HepG2 (cell line): ENCODE measurements at places on chromosomes 7 and 10. TPM values are rescaled to one million over a fixed set of nuclear protein-coding genes. Genes with fewer than 3 reads are reported as not detected.

- DNase-seq, result no peak
These were observed 51.1 kb downstream of the CPEB3 start for GRCh38 chr10:92239600-92240288.

DNA sequence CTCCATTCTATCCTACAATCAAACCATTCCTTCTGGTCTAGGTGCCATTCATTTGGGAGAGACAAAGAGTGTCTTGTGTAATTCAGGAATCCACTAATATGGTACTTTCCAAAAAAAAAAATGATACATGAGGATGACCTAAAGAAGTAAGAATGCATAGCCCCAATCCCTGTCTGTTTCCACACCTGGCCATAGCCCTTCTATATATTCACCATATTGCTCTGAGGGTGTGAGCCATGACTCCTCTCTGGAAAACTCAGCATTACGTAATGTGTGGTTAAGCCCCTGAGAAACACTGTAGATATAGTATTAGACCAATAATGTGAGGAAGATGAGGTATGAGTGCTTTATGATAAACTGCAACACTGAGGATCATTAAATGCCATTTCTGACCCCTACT lies 592.7 kb downstream of the INHBA start:
- no peak for DNase-seq

DNA sequence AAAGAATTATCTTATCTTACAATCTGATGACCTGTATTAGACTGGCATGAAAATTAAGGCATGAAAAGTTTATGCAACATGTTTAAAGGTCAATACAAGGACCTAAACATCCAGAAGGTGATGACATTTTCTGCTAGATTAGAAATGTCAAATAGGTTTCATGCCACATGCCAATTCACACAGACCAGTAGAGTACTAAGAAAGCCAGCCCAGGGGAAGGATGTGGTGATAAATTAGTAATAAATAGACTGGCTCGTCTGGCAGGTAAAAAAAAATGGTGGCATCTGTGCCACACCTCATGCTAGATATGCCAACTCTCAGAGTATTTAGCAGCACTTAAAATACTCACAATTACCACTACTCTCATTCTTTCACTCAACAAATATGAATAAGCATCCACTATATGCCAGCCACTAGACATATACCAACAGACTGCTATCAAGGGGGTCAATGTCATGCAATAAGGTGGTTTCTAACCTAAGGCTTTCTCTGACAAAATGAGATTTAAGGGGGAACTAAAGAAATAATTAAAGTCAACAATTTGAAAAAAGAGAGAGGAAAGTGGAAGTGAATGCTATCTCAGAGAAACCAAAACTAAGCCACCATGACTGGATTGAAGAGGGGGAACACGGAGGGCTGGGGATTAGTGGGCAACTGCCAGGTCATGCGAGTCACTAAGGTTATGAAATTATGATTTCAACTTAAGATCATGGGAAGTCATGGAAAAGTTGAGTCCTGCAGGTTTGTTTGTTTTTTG lies 83.5 kb downstream of the SGMS1 start:
- no peak for DNase-seq

DNA sequence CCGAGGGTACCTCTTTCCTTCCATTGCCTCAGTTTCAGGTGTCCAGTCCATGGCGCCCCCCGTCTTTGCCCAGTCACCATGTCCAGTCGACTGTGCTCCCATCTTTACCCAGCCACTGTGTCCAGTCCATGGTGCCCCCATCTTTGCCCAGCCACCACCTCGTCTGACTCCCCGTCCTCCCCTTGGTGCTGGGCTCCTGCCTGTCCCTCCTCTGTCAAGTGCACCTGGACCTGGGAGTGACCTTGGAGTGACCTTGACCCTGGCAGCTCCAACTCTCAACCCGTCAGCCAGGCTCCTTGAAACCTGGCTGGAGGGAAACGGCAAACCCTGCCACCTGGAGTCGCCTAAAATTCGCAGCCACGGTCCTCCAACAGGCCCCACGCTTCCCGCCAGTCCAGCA lies 180.2 kb downstream of the ADARB2 start:
- DNase-seq, result no peak

GRCh38 chr7:86975449-86975848 lies 84.0 kb downstream of the ELAPOR2 start:
- DNase-seq, result no peak

- DNase-seq, result no peak
These were observed 481.9 kb downstream of the ARL4A start for GRCh38 chr7:13169356-13169755.

- DNase-seq, result no peak
These were observed 238.7 kb downstream of the MAD1L1 start for GRCh38 chr7:1993776-1994740.

- DNase-seq, result peak; percentile 59
These were observed 14.6 kb upstream of the FKBP9 start for GRCh38 chr7:32942415-32943251.

DNA sequence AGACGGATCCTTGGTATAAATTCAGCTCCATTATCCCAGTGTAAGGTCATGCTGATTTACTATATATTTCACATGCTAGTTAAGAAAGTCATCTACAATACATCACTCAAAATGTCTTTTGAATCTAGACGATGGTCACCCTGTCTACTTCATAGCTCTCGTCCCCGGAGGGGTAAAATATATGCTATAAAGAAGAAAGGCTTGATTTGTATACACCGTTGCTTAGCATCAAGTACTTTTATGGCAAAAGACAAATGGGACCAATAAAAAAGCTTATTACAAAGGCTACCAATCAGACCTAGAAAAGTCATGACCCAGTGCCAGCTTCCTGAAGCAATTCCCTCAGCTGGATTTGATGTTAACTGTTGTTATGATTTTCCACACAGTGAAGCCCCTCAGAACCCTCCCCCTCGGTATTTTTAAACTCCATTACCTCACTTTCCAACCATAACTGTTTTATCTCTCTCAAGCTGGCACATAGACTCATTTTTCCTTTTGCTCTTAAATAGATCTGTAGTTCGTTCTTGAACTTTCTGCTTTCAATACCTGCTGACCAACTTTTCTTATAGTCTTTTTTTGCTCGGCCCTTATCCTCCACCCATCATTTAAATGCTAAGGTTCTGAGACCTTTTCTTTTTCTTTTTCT lies 104.9 kb downstream of the DOCK4 start:
- no peak for DNase-seq

DNA sequence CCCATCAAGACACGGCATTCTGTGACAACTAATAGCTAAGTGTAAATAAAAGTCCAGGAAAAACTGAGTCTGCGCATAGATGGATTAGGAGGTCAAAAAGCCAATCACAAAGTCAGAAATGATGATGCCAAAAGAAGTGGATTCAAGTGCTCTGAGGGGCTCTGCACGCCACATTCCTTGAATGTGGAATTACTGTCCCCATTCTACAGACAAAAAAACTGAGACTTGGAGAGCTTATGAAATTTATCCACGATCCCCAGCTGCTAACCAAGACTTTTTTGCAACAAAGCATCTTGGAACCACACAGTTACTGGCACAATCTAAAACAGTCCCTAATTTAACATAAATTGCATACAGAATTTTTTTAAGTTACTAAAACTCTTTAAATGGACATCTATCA lies 49.6 kb upstream of the SLIT1 start:
- no peak for DNase-seq

DNA sequence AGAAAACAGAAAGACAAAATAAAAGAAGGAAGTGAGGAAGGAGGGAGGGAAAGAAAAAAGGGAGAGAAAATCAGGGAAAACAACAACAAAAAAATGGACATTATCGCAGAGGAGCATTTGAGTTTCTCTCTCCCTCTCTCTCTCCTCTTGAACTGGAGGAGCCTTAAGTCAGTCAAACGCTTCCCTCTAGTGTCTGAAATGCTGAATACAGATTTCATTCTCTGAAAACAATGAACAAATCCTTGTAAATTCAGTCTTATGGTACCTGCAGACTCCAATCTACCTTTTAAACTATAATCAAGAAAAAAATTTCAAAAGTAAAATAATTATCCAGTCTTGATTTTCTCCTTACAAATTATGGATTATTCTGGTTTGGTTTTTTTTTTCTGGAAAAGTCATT lies 89.2 kb upstream of the PFKP start:
- DNase-seq, result peak; percentile 56

- DNase-seq, result no peak
These were observed 2.4 kb downstream of the CYP2E1 start for GRCh38 chr10:133529576-133529946.

GRCh38 chr7:32347244-32347828 lies 142.8 kb downstream of the LSM5 start:
- peak; percentile 5 for DNase-seq

DNA sequence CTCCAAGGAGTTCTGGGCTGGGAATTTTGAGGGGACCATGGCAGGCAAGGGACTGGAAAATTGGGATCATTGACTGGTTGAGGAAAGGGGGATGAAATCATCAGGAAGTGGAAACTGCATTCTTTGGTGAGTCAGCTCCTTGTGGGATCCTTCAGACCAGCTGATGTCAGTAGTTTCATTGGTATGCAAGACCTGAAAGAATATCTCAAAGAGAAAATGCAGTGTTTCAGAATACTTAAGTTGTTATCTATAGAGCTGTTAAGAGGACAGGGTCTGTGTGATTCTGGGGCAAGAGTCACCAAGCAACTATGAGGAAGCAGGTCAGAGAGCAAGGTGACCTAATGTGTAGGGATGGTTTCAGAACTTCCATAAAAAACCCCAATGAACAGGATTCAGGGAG lies 595.9 kb upstream of the AUTS2 start:
- no peak for DNase-seq

- no peak for DNase-seq
These were observed 133.7 kb downstream of the FOXP2 start for GRCh38 chr7:114548081-114548980.

- DNase-seq, result no peak
These were observed 540.7 kb downstream of the GATA3 start for GRCh38 chr10:8595140-8595539.

DNA sequence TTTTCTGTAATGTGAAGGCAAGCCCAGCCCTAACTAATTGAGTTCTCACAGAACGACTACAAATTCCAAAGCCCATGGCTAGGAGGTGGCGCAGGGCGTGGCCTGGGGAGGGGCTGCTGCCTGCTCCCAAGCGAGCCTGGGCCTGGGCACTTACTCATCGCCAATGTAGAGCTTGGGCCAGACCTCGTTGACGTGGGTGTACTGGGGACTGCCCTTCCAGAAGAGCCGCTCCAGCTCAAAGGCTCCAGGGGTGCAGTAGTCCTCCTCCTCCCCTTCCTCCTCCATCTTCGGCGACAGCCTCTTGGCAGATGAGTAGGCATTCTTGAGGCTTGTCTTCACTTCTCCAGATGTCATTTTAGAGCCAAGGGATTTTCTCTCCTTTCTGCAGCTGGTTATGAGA lies 53.3 kb upstream of the SAMD8 start:
- no peak for DNase-seq

DNA sequence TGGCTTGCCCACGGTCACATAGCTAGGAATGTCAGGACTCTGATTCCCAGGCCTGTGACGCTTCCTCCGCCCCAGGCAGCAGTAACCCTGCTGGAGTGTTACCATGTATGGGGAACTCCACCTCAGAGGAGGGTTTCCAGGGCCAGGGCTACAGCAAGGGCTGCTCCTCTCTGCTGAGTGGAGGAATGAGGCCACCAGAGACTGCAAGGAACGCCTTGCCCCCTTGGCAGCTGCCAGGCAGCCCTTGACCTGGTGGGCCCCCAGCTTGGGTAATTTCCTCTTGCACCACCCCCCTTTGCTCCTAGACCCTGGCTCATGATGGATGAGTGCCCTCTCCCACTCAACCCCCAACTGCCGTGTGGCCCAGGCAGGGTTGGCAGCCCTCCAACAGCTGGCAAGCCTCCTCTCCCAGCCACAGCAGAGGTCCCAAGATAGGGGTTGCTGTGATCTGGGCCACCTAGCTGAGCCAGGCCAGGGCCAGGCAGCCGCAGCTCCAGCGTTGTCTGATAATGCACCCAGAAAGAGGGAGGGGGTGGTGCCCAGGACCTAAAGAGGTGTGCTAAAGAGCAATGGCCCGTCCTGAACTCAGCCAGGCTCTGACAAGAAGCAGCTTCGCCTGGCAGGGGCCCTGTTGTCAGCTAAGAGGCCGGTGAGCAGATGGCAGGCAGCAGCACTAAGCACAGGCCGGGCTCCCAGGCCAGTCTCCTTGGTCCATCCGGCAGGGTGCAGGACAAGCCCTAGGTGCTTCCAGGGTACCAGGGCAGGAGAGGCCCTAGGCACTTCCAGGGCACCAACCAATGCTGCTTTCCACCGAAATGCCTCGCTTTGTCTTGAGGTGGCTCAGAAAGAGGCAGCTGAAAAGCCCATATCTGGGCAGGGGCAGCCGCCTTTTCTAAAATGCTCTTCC lies 35.4 kb downstream of the DRGX start:
- DNase-seq, result no peak

DNA sequence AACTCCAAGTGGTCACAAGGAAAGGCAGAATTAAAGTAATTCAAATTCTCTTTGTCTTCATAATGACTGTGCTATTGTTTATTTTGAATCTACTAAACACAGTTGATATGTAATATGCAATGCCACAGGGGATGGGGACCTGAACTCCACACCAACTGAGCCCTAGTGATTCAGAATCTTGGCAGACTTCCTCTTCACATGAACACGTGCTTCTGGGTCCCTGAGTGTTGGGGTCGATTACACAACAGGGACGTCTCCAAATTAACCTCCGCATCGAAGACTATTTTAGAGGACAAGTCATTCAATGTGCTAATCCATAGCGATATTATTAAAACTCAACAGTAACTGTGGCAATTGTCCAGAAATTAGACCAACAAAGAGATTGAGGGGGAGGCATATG lies 95.3 kb upstream of the CARD11 start:
- no peak for DNase-seq

- peak; percentile 37 for DNase-seq
These were observed 1.7 kb upstream of the CTNNA3 start for GRCh38 chr10:67697724-67698131.

- no peak for DNase-seq
These were observed 3.9 kb upstream of the INA start for GRCh38 chr10:103273041-103273441.

- DNase-seq, result no peak
These were observed 5.4 kb downstream of the POP7 start for GRCh38 chr7:100711369-100711768.

DNA sequence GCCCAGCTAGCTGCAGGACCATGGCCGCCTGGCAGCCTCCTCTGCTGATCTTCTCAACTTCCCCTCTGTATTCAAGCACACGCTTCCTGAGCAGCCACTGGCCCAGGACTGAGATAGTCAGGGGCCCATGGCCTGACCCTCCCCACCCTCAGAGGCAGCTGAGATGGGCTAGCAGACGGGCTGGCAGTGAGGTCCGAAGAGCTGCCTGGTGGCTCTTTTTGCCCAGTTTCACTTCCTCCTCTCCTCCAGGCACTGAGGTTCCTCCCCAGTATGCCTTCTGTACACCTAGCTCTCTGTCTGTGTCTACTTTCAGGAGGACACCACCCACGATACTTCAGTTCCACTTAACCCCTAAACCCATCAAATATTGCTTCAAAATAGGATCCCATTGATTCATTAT lies 395.6 kb downstream of the TNS3 start:
- no peak for DNase-seq

The AFAP1L2 gene
- not detected in 2 replicates for total RNA-seq

The HIP1 gene
- 4.5 and 8.6 TPM in 2 replicates for total RNA-seq

The VPS37D gene
- 4.9 and 6.3 TPM in 2 replicates for total RNA-seq

The SLC16A9 gene
- 0.07 and 0.09 TPM in 2 replicates for total RNA-seq

The CPVL gene
- 30.7 and 59.2 TPM in 2 replicates for total RNA-seq

The FAM237B gene
- not detected in 2 replicates for total RNA-seq

The CALCR gene
- not detected in 2 replicates for total RNA-seq

The AKR1C3 gene
- 368 and 551 TPM in 2 replicates for total RNA-seq

The ZNF479 gene
- total RNA-seq, result not detected in 2 replicates

The FZD8 gene
- total RNA-seq, result 0.07 TPM in 1 of 2 replicates, not detected in the other

The SPDYE2 gene
- not detected in 2 replicates for total RNA-seq

The GDF10 gene
- not detected in 2 replicates for total RNA-seq

The INMT gene
- not detected in 2 replicates for total RNA-seq

The LIPM gene
- not detected in 2 replicates for total RNA-seq

The MKRN1 gene
- 32.8 and 38.2 TPM in 2 replicates for total RNA-seq

The PCLO gene
- total RNA-seq, result 0.06 and 0.29 TPM in 2 replicates
